ENCODE measurements at places on chromosomes 5 and 9.

- no peak for DNase-seq
Measured at GRCh38 chr9:13948037-13948436, 365.9 kb downstream of the NFIB start.

GRCh38 chr5:81246697-81247096 lies 13.6 kb downstream of the CKMT2 start:
- DNase-seq = no peak

DNA sequence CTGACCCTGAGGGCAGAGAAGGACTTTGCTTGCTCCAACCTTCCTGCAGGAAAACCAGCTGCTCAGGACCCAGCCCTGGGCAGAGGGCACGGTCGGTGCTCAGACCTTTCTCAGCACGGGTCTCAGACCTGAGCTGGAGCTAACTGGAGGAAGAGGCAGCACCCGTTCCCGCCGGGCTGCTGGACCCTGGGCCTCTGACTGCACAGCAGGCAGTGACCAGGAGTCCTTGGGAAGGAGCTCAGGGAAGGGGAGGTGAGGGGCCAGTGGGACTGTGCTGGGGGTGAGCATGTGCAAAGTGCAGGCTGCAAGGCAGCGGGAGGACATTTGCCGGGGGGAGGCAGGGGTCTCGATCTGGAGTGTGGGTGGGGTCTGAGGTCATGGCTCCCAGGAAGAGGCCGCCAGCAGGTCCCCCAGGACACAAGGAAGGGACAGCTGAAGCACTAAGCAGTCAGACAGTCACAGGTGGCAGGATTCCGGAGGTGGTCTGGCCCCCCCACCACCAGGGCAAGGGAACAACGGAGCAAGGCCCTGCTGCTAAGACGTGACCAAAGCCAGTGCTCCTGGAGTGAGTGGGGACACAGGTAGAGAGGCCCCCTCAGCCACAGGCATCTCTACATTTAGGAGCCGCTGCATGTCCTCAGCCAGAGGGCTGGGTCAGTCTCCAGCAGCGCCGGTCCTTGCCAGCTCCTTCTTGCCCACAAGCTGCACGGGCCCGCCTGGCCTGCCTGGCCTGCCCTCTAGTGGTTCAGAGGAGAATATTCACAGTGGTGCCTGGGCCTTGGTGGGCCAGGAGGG lies 4.8 kb upstream of the DPM2 start:
- peak; percentile 61 for DNase-seq

- DNase-seq = no peak
Measured at GRCh38 chr5:172931001-172931536, 28.2 kb upstream of the RPL26L1 start.

DNA sequence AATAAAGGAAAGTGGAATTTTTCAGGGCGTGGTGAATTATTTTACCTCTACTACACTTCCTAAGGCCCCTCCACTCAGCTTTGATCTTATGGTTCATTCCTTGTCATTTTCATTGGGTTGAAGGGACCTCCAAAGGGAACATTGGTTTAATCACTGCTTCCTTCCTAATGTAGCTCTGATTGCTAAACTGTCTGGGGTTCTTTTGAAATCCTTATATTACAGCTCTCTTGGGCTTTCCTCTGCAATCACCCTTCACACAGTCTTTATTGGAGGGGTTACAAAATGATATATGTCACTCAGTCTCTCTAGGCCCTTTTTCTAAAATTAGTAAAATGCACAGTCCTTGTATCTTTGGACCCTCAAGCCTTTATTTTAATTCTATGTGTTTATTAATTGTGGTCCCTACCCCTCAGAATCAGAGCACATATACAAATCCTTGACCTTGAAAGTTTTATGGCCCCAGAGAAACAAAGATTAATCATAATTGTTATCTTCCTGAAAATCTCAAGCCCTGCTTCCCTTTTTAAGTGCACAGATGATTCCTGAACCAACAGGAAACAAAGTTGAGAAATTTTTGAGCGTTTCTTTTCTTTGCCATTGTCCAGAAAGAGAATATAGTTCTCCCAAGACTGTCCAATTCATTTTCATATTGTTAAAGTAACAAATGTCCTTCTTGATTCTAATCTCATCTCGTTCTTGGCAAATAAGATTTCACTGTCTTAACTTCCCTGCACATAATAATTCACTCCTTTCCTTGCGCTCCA lies 330.0 kb downstream of the ARRDC3 start:
- DNase-seq = no peak

DNA sequence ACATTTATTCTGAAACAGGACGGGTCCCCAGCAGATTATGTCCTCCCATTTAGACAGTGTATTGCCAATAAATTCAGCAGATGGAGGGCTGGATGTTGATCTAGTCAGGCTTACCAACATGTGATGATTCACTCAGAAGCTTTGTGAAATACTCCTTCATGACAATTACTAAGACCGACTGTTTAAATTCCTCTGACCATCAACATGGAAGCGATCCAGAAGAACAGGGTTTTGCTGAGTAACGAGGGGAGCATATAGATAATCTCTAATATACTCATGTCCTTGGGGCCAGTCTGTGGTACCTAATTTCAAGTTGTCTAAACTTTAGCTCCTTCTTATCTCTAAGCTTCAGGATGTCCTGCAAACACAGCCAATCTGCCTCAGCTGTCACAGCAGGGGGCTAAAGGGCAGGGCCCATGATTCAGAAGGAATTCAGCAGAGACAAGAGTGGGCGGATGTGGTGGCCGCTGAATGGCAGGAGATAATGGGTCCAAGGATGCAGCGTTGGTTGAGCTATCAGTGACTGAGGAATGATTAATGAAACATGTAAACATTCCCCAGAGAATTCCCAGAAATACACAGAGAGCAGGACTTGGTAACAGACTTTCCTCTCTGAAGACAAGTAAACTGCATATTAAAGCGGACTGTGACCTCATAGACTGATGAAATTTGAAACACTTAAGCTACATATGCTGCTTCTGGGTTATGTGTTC lies 109.4 kb downstream of the ANKRD55 start:
- DNase-seq = no peak

DNA sequence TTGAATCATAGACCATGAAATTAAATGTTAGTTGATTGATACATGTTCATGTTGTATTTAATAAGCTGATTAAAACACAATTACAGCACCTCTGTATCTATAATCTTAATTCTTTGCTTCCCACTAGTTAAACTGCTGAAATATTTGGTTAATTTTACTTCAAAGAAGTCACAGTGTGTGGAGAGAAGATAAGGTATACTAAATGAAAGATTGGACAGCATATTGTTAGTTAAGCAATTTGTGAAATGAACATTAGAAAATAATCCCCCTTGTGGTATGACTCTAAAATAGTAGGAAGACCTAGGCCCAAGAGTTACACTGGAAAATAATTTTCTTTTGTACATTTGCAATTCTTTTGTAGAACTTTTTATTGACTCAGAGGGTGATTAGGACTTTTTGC lies 30.3 kb downstream of the MAN2A1 start:
- no peak for DNase-seq

GRCh38 chr5:127568166-127568565 lies 50.7 kb downstream of the PRRC1 start:
- no peak for DNase-seq

- no peak for DNase-seq
Measured at GRCh38 chr9:114310471-114311450, 12.1 kb upstream of the ORM1 start.

DNA sequence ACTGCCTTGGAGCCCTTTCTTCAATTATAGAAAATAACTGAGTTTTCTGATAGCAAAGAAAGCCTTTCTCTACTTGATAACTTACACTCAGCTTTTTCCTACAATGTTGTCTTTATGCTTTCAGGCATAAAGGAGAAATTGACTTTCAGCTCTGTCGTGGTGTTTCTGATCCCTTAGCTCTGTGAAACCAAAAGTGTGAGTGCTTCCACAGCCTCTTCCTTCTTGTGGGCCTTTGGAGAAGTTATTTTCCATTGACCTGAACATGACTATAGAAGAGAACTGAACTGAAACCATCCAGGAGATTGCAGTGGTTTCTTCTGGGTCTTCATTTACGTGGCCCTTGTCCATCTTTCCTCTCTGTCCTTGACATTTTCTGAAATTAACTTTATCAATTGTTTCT lies 59.5 kb upstream of the EQTN start:
- DNase-seq = no peak

GRCh38 chr5:76720988-76721569 lies 5.2 kb downstream of the F2R start:
- no peak for DNase-seq

GRCh38 chr5:32949286-32949970 lies 238.3 kb downstream of the NPR3 start:
- no peak for DNase-seq

GRCh38 chr9:104082168-104082567 lies 11.9 kb upstream of the SMC2 start:
- no peak for DNase-seq

- DNase-seq = no peak
Measured at GRCh38 chr5:161535762-161536161, 10.8 kb downstream of the GABRB2 start.

DNA sequence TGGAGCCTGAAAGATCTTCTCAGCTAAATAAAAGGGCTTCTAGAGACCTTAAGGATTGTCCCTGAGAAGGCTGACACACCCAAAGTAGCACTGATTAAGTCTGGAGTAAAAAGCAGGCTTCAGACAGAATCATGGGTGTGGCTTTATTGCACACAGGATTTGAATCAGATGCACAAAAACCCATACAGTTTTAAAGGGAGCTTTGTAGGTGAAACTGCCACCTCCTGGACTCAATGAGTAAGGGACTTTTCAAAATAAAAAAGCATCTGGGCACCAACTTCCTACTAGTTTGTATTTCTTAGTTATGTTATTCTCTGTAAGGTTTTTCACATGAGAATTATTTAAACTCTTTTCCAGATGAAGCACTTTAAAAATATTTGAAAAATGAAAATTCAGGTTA lies 129.4 kb downstream of the EDIL3 start:
- DNase-seq = no peak

DNA sequence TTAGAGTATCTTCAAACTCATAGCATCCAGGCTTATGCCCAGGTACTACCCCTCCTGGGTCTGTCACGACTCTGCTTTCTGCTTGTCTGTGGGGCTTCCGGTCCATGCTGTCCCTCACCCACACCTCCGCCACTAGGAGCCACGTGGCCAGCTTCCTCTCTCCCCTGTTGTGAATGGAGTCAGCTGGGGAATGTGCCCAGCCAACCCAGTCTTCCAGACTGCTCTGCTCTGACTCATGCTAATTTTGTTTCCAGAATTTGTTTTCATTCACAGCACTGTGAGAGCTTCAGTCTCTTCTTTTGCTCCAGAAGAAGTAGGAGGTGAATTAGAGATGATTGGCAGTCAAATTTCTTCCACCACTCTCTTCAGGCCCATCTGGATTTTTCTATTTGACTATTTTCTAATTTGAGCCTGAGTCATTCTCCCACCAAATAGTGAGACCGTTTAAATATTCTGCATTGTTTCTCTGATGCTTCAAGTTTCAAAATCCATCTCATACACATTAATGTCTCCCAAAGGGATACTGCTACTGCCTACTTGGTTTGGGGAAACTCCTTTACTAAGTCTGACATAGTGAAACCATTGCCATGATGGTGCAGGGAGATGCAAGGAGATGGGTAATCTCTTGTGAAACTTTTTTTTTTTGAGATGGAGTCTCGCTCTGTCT lies 424.1 kb upstream of the KIF2A start:
- no peak for DNase-seq

- DNase-seq = no peak
Measured at GRCh38 chr5:149497357-149497756, 53.9 kb downstream of the CSNK1A1 start.

- no peak for DNase-seq
Measured at GRCh38 chr9:134293611-134294152, 32.6 kb upstream of the RXRA start.

GRCh38 chr5:122267185-122267584 lies 44.9 kb upstream of the SNCAIP start:
- DNase-seq = no peak

DNA sequence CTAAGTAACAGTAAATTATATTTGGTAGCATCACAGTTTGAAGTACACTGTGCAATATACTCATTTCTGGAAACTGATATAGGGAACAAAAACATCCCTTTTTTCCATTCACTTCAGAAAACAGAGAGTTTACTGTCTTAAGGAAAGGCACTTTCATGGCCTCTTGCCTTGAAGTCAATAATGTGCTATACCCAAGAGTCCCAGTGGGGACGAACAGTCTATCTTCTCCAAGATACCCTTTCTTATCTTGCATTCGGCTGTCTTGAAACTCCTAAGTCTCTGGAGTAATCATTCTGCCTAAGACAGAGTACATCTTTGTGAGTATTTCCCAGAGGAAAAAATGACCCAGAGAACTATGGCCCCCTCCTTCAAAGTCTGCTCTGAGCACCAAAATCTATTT lies 107.1 kb downstream of the SLC1A3 start:
- DNase-seq = no peak

DNA sequence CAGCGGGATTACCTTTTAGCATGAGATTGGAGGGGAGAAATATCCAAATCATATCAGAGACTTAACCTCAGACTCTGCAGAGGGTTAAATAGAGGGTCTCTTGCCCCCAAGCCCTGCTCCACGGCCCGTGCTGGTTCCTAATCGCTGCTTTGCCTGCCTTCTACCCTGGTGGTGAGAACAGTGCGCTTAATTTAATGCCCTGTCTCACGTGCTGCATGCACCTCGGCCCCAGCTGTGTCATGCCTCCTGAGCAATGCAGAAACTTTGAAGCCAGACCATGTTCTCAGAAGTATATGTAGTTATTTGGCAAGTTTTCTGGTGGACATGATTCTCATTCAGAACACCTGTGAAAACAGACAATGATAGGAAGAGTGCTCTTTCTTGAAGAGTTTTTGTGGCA lies 1.4 kb downstream of the OTULIN start:
- DNase-seq = peak; percentile 64

- DNase-seq = peak; percentile 20
Measured at GRCh38 chr9:92807757-92808725, 43.4 kb upstream of the BICD2 start.

DNA sequence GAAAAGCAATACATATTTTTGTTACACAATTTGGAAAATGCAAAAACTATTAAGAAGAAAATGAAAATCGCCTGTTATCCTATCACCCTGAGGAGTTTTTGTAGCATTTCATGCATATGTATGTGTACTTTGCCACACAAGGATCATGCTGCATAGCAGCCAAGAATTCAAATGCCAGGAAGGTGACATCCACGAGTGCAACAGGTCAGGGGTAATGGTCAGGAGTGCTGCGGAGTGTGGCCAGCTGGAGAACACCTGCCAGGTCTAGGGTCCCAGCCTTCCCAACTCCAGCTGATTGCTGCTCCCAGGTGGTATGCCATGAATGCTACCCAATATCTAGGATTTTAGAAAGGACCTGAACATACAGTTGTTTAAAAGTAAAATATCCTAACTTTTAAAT lies 617.1 kb downstream of the PRELID2 start:
- DNase-seq = no peak

DNA sequence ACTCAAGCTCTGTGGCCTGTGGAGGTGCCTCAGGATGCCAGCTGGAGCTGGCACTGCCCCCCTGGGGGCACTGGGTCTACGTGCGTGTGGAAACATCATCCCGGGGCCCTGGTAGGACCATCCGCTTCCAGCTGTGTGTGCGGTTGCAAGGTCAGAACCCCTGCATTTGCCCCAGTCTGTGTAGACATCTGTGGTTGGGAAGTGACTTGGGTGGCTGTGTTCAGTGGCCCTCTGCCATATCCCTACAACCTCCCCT lies 12.5 kb downstream of the TMEM8B start:
- DNase-seq = no peak

All from CD4-positive, alpha-beta T cell treated with Interleukin-17A for 1 hour (primary cell).